Astrocyte of the cerebellum (primary cell): ENCODE measurements at places on chromosomes 6 and 20.
A peak's percentile ranks its signal among the peaks of the same experiment; 100 is the strongest.

- peak; percentile 89 for DNase-seq
Measured at GRCh38 chr20:47686545-47686944, 98.7 kb downstream of the SULF2 start.

- no peak for DNase-seq
Measured at GRCh38 chr6:36650848-36651478, 27.6 kb upstream of the CDKN1A start.

- no peak for DNase-seq
Measured at GRCh38 chr6:73884540-73884939, 188.5 kb downstream of the CD109 start.

DNA sequence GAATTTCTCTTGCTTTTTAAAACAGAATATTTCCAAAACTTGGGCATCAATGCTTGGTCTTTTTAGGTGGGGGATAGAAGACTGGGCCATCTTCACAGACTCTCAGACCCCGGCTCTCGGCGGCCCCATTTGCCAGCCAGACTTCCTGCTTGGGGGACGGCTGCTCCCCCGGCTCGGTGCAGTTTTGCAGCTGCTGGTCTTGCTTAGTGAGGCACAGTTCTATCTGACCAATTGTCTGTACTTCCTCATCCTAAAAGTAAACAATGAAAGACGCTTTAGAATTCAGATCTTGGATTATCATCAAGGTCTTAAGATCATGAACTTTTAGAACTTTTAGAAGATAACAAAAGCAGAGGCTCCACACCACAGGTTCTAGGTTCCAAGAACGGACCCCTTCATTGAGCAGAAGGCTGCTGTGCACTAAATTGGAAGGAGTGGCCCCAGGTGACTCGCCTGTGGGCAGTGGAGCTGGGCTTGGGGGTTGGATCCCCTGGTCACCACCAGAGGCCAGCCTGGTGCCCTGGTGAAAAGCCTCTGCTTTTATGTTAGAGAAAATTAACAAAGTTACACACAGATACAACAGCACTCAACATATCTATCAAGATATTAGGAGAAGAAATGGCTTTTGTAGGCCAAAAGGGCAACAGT lies 26.7 kb downstream of the RNASET2 start:
- DNase-seq, result no peak

DNA sequence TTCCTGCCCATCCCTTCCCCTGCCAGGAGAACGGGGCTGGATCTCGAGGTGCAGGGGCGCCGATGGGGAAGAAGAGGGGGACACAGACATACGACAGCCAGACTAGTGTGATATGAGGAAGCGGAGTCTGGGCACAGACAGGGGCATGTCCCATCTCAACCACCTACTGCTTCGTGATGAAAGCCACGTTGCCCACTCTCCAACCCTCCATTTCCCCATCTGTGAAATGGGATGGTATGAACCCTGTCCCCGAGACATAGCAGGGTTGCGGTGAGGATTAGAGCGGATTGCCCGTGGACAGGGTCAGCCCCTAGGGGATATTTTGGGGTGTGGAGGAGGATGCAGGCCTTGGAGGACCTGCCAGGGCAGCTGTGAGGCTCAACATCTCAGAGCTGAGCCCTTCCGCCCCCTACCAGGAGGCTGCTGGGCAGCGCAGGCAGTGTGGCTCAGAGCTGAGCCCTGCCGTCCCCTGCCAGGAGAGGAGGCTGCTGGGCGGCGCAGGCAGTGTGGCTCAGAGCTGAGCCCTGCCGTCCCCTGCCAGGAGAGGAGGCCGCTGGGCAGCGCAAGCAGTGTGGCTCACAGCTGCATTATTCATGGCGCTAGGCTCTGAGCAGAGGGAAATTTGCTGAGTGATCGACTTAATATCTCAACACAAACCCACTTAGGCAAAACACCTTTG lies 71.7 kb downstream of the GRM4 start:
- DNase-seq, result no peak

- no peak for DNase-seq
Measured at GRCh38 chr6:160039441-160039840, 70.6 kb downstream of the IGF2R start.

DNA sequence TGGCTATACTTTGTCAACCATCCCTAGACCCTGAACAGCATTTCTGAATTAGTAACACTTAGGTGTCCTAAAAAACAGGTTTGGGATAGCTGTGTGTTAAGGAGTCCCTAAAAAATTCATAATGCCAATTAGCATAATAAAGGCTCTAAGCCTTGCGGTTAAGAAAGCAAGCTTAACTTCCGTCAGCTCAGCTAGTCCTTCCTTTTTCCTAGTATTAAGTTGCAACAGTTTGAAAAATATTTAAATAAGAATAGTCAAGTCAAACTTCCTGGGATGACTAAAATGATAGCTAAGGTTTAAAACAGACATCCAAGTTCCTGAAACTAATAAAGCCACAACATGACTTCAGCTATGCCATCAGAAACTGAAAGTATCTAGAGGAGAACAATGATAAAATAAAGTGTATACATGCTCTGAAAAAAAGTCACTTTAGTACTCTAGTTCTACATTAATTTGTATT lies 3.5 kb downstream of the AKIRIN2 start:
- DNase-seq, result no peak

- peak; percentile 55 for DNase-seq
Measured at GRCh38 chr20:50054626-50055511, 58.1 kb downstream of the UBE2V1 start.

DNA sequence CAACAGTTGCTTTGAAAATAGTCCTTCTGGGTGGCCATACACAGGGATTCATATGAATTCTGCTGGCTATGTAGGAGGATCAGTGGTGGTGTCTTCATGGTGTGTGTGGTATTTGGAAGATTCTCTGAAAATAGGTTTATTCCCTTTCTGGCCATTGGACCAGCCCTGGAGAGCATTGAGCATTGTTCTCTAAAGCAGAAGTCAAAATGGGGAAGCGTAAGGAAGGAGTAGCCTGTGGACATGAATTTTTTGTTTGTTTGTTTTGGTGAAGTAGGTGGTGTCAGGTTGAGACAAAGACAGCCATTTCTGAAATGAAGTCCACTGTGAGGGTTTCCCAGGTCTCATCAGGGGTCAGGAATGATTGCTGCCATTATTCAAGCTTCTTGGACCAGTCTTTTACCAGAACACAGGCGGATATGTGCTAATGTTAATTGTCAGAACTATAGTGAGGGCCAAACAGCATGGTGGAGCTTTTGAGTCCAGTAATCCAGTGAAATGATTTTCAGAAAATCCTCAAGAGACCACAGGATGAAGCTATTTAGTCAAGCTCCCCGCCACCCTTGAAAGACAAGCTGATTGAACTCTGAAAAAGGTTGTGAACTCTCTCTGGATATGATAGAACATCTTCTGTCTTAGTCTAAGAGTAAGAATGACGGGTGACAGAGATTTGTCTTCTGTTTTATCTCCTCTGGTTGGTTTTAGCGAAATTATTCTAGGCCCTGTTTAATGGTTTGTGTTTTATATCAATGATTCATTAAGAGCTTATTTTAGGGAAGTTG lies 60.0 kb downstream of the DNAH8 start:
- DNase-seq, result no peak

DNA sequence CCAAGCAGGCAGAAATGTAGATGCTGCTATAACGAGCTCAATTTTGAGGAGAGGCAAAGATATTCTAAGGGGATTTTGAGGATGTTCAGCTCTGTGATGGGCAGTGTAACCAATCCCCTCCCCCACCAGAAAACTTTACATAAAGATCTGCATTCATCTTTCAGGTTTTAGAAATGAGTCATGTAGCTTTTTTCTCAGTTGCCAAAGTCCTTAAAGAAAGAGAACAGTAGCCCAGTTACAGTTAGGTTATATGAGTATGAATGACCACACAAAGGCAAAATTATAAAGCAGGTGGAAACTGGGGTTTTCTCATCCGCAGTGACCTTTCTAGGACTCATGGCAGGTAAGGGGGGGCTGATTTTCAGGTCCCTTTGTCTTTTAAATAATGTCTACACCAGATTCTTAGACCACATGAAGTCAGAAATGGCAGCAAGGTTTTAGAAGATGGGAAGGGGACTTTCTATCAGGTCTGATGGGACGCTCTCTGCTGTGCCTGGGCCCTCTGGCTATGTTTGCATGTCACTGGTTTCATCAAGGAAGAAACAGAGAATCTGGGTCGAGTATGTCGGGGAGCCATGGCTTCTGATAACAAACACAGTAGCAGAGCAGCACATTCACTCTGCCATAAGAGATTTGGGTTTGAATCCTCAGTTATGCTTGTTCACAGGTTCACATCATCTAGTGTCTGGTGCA lies 94.7 kb downstream of the CLIC5 start:
- DNase-seq, result no peak

GRCh38 chr6:73604020-73604419 lies 49.8 kb downstream of the SLC17A5 start:
- DNase-seq, result no peak

- no peak for DNase-seq
Measured at GRCh38 chr6:47890326-47890875, 108.6 kb downstream of the OPN5 start.

DNA sequence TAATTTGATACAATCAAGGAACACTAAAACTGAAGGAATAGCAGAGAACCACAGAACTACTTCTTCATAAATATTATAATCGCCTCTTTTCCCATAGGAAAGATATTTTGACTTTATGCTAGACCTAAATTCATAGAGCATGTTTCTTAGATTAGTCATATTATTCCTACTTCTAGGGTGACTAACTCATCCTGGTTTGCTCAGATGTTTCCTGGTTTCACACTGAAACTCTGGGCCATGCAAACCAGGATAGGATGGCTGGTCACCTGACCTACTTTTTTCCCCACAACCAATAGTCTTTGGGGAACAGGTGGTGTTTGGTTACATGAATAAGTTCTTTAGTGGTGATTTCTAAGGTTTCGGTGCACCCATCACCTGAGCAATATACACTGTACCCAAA lies 42.8 kb downstream of the MMS22L start:
- peak; percentile 5 for DNase-seq

GRCh38 chr6:33384581-33385020 lies 7.0 kb upstream of the KIFC1 start:
- peak; percentile 32 for DNase-seq

DNA sequence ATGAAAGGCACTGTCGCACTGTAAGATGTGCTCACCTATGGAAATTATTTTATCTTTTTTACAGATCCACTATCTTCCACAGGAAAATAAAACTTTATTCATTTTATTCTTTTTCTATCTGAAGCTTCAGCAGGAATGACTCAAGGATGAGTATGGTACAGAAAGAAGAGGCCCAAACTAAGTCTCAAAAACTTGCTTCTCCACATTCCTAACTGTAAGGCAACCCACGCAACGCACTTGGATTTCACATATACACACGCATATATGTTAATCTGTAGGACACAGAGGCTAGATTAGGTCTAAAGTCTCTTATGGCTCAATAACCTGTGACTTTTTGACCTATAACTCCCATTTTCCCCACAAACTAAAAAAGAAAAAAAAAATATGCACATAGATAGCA lies 81.9 kb downstream of the RALGAPA2 start:
- no peak for DNase-seq

GRCh38 chr6:6395581-6396197 lies 75.2 kb upstream of the F13A1 start:
- no peak for DNase-seq

GRCh38 chr20:52748990-52749389 lies 223.2 kb upstream of the TSHZ2 start:
- DNase-seq, result no peak

DNA sequence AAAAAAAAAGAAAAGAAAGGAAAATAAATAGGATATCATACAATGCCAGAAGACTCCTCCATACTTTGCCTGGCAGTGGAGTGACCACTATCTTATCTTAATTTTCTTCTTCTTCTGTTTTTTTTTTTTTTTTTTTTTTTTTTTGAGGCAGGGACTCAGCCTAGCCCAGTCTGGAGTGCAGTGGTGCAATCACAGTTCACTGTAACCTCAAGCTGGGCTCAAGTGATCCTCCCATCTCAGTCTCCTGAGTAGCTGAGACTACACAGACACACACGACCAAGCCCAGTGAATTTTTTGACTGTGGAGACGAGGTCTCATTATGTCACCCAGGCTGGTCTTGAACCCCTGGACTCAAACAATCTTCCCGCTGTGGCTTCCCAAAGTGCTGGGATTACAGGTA lies 17.1 kb upstream of the MMP9 start:
- no peak for DNase-seq

GRCh38 chr6:69019832-69020231 lies 384.8 kb downstream of the ADGRB3 start:
- no peak for DNase-seq

GRCh38 chr20:56711018-56711417 lies 81.9 kb downstream of the TFAP2C start:
- DNase-seq, result peak; percentile 18

DNA sequence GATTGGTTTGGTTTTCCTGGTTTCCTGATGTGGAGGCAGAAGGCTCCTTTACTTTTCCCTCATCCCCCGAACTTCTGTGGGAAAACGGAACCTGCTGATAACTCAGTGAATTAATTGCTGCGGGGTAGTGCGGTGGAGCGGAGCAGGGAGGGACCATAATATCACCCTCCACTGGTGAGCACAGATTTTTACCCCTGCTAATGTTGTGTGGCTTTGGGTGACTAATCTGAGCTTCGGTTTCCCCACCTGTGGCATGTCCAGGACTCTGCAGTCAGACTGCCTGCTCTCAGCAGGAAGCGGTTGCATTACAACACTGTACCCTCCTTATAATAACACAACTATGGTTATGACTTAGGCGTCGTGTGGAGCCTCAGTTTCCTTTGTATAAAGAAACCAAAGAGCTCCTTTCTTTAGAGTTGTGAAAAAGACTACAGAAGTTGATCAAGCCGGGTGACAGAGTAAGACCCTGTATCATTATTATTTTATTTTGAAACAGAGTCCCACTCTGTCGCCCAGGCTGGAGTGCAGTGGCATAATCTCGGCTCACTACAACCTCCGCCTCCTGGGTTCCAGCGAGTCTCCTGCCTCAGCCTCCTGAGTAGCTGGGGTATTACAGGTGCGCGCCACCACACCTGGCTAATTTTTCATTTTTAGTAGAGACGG lies 2.2 kb upstream of the ID1 start:
- DNase-seq, result peak; percentile 90

DNA sequence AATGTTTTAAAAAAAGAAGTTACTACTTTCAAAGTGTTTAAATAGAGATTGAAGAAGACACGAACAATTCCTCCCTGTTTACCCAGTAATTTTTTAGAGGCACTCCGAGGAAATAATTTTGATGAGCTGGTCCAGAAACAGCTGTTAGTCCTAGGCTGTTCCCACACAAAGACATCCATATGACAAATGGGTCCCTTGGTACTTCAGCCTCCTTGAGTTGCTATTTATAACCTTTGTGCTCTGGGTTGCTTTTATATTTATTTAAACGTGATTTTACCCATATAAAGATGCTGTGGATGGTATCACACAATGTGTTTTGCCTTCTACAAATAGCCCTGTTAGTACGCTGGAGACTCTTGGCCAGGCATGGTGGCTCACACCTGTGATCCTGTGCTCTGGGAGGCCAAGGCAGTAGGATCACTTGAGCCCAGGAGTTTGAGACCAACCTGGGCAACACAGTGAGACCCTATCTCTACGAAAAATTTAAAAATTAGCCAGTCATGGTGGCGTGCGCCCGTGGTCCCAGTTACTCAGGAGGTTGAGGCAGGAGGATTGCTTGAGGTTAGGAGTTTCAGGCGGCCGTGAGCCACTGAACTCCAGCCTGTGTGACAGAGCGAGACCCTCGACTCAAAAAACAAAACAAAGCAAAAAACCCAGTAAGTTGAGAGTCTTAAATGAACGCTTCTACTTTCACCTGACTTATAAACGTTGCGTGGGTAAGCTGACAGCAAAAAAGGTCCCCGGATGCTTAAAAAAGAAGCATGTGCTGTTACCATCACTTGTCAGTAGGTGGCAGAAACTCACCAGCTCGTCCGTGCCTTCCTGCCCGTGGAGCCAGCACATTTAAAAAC lies 56.9 kb upstream of the ARMH2 start:
- peak; percentile 47 for DNase-seq

- DNase-seq, result no peak
Measured at GRCh38 chr20:32112841-32113240, 3.3 kb downstream of the TM9SF4 start.

- DNase-seq, result no peak
Measured at GRCh38 chr20:24783631-24784492, 165.2 kb upstream of the CST7 start.
